GM03348 (cell line): ENCODE measurements at places on chromosomes 7 and 10.

GRCh38 chr7:79789584-79790345 lies 336.3 kb upstream of the MAGI2 start:
- DNase-seq, result peak; percentile 35

- DNase-seq, result peak; percentile 56
Observed at GRCh38 chr10:115772606-115773005, 500.4 kb downstream of the GFRA1 start.

DNA sequence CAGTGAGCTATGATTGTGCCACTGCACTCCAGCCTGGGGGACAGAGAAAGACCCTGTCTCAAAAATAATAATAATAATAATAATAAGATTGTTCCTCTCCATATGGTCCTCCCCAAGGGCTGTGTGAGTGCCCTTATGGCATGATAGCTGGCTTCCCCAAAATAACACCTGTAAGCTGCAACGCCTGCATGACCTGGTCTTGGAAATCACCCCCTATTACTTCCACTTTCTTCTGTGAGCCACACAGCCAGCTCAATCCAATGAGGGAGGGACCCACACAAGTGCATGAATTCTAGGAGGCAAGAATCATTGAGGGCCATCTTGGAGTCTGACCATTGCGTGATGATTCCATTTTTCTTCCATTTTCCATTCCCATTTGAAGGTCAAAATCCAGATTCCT lies 82.7 kb upstream of the CALN1 start:
- DNase-seq, result no peak

GRCh38 chr10:411603-412002 lies 276.3 kb downstream of the ZMYND11 start:
- DNase-seq, result no peak

DNA sequence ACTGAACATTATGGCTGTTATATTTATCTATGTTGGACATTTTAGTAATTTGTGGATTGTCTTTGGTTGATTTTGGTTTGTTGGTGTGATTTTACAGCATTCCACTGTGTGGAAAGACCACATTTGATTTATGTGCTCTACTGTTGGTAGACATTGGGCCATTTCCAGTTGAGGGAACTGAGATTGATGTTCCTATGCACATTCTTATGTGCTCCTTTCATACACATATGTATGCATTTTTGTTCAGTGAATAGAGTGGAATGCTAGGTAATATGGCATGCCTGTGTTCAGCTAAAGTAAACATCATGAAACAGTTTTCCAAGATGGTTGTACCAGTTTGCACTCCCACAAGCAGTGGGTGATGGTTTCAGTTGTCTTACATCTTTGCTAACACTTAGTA lies 15.1 kb downstream of the CACNB2 start:
- no peak for DNase-seq

- peak; percentile 88 for DNase-seq
Observed at GRCh38 chr10:129888784-129889616, 75.1 kb downstream of the EBF3 start.

DNA sequence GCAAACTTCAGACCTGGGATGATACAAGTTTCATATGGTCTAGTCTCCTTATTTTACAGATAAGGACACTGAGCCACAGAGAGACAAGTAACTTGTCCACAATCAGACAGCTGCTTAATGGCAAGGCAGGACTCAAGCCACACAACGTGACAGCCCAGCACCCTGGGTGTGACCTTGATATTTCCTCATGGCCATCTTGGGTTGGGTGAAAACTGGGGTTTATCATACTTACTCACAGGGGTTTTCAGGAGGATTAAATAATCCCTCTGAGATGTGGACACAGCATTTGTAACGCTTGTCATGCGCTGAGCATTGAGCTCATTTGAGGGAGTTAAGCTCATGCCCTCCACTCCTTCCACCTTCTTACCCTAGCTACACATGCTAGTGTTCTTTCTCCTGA lies 58.0 kb downstream of the ABLIM1 start:
- DNase-seq, result no peak

GRCh38 chr7:41880107-41880506 lies 177.2 kb upstream of the INHBA start:
- DNase-seq, result peak; percentile 90

GRCh38 chr7:80783678-80784327 lies 135.0 kb downstream of the SEMA3C start:
- no peak for DNase-seq

DNA sequence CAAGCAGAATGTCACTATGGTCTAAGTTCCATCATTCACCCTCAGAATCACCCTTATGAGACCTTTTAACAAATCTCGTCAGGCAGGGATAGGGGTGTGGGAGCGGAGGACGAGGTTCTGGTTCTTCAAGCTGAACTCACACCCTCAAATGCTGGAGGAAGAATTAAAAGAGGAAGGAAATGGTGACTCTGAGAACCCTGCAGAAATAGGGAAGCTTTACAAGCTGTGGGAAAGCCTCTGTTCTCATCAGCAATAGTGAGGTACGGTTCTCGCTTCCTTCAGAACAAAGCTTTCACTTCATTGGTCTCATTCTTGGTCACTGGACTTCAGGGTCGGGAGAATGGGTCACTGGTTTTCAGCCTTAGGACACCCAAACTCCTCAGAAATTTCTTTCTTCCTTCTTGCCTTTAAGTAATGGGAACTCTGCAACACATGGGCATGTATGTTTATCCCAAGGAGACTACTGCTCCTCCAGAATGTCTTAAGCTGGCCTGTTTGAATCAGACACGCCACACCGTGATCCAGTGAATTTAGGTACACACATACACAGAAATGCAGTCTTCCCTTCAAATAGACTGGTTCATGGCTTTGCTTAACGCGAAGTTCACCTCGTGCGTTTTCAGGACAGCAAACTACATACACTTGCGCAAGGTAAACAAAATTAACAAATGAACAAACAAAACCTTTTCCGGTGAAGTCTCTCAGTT lies 226.0 kb downstream of the SFMBT2 start:
- DNase-seq, result no peak

DNA sequence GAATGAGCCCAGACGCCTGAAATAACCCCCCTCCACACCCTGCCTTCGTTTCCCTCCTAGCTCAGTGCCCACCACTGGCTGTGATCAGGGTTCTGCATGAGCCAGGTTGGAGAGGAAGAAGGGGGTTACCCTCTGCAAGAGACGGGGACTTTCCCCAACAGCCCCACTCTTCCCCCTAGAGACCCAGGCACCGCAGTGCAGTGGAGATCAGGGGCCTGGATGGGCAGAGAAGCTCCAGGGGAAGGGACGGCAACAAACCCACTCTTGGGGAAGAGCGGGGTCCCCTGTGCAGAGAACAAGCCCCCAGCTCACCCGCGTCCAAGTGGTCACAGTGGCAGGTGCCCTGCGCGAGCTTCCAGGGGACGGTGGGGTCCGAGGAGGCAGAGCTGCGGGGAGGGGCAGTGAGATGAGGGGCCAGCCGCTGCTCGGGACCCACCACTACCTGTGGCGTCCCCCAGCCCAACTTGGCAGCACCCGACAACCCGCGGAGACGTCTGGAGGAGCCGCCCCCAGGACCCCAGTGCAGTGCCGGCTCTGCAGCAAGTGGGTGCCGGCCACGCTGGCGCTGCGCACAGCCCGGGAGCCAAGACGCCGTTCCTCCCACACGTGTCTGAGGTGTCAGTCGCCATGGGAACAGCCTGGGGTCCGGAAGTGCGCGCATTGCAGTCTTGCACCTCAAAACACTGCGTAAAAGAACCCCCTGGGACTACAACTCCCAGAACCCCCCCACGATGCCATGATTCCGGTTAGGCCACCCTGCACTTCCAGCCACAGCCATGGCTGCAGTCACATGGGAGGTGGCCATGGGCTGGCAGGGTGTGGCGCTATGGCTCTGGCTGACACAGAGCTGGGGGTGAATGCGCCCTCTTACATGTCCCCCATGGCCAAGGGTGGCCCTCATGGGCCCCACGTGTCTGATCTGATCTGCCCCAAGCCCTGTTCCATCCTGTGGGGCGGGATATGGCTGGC lies 45.8 kb upstream of the WIPI2 start:
- peak; percentile 36 for DNase-seq

DNA sequence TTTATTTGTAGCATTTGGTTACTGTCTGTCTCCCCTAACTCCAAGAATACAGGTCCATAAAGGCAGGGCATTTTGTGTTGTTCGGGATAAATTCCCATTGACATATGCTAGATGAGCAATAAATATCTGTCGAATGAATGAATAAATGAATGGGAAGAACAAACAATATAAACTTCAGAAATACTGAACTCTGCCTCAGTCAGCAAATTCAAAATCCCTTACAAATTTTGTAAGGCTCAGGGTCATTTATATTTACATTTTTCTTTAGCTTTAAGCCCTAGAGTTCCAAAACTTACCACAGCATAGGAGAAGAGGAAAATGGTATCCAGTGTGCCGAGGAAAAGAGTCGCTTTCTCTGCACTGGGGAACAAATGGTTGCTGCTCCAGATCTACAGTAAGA lies 29.0 kb downstream of the SLC37A3 start:
- DNase-seq, result no peak

DNA sequence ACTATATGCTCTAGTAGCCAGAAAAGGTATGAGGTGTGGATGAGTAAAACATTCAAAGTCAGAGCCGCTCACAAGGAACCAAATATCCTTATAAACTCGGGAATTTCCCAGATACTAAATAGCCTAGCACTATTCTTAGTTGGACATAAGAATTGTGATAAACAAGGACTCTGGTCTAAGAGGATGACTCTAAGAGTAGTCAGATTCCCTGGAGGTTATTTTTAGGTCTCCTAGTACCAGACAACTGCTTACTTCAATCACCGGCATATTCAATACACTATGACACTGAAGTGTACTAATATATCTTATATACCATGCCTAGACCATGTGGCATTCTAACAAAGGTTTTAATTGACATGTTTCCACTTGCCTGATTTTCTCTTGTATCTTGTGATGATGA lies 56.5 kb downstream of the LMBR1 start:
- DNase-seq, result no peak

- DNase-seq, result no peak
Observed at GRCh38 chr10:99235658-99236626, at the start of gene HPSE2. TSS of gene HPSE2 (minus strand) at chr10:99235852.

- no peak for DNase-seq
Observed at GRCh38 chr7:22150221-22150620, 204.5 kb upstream of the CDCA7L start.

- no peak for DNase-seq
Observed at GRCh38 chr7:130154131-130154500, 51.1 kb downstream of the TMEM209 start.

- DNase-seq, result no peak
Observed at GRCh38 chr10:35352512-35352911, 16.2 kb downstream of the CCNY start.

GRCh38 chr10:978826-979421 lies 9.3 kb upstream of the GTPBP4 start:
- no peak for DNase-seq

- DNase-seq, result no peak
Observed at GRCh38 chr7:44269943-44270493, 55.4 kb downstream of the CAMK2B start.

- no peak for DNase-seq
Observed at GRCh38 chr10:33120275-33120674, 162.2 kb upstream of the ITGB1 start.

- DNase-seq, result peak; percentile 23
Observed at GRCh38 chr7:151632750-151633515, 113.2 kb upstream of the RHEB start.

DNA sequence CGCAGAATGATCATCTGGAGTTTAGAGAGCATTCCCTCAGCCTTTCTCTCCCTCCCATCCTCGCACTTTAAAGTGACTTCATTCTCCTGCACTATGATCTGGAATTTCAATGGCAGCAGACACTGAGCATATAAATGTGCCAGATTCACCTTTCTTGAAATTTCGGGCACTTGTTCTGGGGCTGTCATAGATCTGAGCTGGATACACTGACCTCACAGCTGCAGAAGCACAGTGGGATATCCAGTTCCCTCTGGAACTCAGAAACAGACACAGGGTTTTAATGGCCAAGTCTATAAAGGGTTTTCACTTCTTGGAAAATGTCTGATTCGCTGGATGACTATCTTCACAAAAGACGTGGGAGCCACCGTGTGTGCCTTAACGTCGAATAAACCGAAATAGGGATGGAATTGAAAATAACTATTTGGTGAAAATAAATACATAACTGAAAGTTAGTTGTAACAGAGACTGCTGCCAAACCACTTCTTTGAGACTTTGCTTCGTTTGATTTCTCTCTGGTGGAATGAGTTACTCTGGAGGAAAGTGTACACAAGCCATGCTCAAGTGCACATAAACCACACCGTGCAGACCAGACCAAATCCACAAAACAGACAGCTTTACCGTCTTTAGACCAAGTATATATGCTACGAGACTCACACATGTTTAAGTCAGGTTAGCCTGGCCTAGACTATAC lies 126.1 kb downstream of the SVIL start:
- no peak for DNase-seq

DNA sequence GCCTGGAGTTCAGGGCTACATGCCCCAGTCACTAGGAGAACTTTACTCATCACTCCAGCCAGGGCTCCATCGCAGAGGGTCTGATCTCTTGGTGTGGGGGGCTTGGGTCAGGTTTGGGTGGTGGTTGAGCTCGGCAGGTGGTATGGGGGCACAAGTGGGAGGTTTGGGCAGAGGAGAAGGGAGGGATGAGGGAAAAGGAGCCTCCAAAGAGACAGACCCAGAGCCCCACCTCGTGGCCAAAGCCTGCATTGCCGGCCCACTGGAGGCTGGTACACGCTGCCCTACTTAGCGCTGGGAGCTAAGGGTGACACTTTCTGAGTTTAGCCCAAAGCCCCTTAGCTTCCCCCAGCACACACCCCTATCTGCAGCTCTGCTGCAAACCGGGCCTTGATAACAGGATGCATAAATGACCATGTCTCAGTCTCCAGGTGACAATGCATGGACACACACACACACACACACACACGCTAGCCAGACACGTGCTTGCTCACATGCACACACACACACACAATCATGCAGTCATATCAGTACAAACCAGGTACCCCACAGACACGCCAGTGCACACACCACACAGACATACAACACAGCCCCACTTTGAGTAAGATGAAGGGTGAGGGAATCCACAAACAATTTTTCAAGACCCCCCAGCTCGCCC lies 14.7 kb downstream of the LZTS2 start:
- DNase-seq, result peak; percentile 85

DNA sequence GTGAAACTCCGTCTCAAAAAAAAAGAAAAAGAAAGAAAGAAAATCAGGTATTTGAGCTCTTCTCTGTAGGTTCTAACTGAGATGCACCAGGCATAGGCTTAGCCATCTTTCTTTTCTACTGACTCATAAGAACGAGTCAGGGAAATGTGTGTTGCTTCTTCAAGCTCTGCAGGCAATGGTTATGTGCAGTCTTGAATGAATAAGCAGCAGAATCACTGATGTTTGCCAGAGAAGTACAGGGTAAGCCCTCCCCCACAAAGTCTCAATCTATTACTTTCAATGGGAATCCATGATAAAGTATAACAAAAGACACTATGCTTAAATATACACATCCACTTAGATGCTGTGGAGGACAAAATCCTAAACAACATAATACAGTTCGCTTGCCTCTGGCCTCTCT lies 239.2 kb downstream of the PARD3 start:
- peak; percentile 9 for DNase-seq

GRCh38 chr10:132606536-132607316 lies 69.1 kb downstream of the INPP5A start:
- DNase-seq, result no peak

GRCh38 chr7:74365322-74366022 lies 76.3 kb downstream of the CLIP2 start:
- peak; percentile 80 for DNase-seq
